ENCODE measurements at places on chromosomes 7 and 10.

GRCh38 chr10:91210435-91210834 lies 10.0 kb upstream of the PCGF5 start:
- DNase-seq: peak; percentile 86

DNA sequence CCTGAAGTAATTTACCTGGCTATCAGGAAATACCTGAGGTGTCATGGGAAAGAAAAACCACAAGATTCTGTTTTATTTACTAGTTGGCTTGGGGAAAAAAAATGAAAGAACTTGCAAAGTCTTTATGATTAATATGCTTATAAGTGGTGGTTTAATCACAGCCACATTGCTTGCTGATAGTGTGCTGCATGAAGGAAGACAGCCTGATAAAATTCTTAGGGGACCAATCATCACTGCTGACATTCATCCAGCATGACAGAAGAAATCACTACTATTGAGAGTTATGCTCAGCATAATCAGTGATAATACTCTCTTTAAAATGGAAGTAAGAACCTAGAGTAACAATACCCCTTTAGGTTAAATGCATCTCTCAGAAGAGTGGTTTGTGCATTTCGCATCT lies 150.2 kb upstream of the LRRN3 start:
- DNase-seq: no peak

DNA sequence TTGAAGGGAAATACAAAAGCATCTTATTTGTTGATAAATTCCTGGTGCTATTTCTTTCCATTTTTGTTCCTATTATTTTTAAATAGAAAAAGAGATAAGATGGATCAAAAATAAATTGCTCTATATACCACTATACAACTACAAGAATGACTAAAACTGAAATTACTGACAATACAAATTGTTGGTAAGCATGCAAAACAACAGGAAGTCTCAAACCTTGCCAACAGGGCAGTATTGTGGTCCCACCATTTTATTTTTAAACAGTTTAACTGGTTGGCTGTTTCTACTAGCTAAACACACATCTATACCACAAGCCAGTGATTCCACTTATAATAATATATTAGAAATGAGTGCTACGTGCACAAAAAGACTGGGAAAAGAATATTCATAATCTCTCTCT lies 213.0 kb downstream of the JAZF1 start:
- DNase-seq: no peak

GRCh38 chr7:120164-120991 lies 72.0 kb upstream of the FAM20C start:
- no peak for DNase-seq

- no peak for DNase-seq
Measured at GRCh38 chr7:107659666-107660065, 962 bp upstream of the SLC26A4 start.

DNA sequence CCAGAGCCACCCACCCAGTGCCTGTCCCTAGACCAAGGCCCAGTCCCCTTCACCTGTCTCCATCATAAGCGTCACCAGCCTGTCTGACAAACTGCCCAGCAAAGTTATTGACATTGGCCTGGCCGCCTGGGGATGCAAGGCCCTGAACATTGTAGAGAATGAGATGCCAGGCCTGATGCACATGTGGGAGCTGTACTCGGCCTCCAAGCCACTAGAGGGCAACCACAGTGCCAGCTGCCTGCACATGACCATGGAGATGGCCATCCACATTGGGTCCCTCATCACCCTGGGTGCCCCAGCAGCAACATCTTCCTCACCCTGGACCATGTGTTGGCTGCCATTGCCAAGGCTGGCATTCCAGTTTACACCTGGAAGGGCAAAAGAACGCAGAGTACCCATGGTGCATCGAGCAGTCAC lies 63.7 kb upstream of the ANTXRL start:
- DNase-seq: no peak

- DNase-seq: no peak
Measured at GRCh38 chr10:15515202-15515601, 144.1 kb upstream of the FAM171A1 start.

GRCh38 chr10:103835096-103836050 lies 20.0 kb downstream of the SH3PXD2A start:
- DNase-seq: no peak

- DNase-seq: no peak
Measured at GRCh38 chr10:111207500-111207899, 130.7 kb downstream of the ADRA2A start.

GRCh38 chr10:99981581-99982199 lies 28.1 kb downstream of the DNMBP start:
- no peak for DNase-seq

DNA sequence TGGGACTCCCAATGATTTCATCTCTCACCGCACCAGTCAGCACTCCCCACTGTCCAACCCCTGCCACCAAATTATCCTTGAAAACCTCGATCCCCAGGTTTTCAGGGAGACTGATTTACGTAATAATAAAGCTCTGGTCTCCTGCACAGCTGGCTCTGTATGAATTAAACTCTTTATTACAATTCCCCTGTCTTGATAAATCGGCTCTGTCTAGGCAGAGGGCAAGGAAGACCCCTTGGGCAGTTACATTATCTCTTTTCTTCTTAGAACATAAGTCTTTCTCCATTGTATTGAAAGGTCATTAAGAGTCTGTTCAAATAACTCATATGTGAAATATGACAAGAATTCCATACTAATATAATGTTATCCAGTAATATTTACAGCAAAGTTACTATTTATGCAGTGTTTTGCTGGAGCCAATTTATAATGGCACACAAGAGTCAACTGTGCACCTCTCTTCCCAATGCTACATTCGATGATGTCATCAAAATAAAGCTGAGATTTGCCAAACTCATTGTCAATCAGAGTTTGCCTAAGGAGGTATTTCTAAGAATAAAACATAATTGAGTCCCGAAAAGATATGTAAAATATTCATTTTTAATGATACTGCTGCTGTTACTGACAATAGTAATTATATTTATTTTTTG lies 1297.2 kb upstream of the LRRTM3 start:
- no peak for DNase-seq

DNA sequence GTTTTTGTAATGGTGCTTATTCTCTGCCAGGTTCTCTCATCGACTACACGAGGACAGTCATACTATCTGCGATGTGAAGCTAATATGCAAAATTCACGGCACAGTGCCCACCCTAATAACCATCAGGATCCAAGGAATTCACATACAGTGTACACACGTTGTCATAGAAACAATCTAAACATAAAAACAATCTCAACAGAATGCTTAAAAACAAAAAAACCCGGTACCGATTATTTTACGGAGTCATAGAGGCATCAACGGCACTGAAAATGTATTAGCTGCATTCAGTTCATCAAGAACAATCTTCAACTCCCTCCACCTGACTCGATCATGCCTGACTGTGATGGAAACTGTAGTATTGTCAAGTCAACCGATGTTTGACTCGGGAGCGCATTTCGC lies 628 bp downstream of the MRPS33 start:
- no peak for DNase-seq

GRCh38 chr7:16421333-16422102 lies at the start of gene CRPPA:
Gene CRPPA (minus strand): TSS chr7:16421538. CDS start chr7:16421322, 216 bp downstream.
- DNase-seq: no peak

DNA sequence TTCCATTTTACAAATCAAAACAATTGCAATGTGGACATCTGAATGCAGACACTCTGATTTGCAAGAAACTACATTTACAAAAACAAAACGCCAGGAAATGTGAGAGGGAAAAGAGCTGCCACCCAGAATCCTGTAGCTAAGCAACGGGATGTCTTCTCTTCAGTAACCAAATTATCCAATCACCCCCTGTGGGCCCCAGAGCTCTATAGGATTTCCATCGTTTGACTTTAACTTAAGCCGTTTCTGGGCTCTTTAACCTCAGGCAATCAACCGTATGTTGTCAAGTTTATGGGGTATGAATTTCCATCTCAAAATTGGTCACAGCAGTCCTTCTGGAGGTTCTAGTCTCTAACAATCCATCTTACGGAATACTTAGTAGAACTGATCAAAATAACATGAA lies 240.5 kb downstream of the ETV1 start:
- DNase-seq: no peak

DNA sequence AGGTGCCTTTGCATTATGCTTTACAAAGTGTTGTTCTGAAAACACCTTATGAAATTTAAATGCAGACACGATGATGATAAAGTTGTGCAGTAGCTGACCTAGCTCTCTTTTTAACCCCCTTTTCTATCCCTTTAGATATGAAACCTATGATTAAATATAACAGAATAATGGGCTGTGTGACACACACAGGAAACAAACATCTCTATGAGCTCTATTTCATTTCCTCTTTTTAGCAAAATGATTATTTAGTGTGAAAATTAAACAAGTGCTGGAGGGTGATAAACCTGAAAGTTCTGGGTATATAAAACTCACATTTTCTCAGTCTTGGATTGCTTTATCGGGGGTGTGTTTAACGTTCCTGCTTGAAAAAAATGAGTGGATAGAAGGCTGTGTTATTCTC lies 1310.5 kb upstream of the CELF2 start:
- DNase-seq: no peak
